Activated CD4-positive, alpha-beta T cell treated with anti-CD3 and anti-CD28 coated beads for 48 hours (primary cell): ENCODE measurements at places on chromosomes 6 and 20.

DNA sequence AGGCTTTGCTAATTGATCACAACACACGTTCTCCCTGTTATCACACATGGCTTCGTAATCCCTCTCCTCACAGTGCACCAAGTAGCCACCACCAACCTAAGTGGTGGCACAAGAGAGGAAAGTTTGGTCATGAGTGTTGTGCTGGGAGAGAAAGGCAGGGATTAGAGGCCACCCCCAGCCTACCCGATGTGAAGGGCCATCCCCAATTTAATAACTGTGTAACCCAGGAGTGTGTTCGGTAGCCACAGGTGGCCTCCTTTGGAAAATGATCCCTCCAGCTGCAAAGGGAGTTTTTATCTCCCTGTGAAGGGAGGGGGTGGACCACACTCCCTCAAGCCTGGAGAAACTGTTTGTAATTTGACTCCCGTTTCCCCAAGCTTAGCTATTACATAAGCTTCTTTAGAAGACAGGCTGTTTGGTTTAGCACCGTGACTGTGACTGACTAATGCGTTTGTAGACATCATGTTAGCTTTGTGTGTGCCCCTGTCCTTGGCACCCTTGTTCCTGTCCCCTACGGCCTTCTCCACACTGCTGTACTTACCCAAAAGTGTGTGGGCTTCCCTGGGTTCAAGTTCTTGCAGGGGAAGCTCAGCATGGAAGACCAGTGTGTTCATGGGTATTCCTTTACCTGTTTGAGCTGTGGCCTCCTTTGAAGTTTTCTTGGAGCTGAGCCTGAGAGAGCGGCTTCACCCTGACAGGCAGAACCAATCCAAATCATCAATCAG lies 20.6 kb downstream of the PPP1R16B start:
- no peak for DNase-seq

GRCh38 chr6:142013875-142014495 lies 118.7 kb upstream of the GJE1 start:
- DNase-seq = no peak

DNA sequence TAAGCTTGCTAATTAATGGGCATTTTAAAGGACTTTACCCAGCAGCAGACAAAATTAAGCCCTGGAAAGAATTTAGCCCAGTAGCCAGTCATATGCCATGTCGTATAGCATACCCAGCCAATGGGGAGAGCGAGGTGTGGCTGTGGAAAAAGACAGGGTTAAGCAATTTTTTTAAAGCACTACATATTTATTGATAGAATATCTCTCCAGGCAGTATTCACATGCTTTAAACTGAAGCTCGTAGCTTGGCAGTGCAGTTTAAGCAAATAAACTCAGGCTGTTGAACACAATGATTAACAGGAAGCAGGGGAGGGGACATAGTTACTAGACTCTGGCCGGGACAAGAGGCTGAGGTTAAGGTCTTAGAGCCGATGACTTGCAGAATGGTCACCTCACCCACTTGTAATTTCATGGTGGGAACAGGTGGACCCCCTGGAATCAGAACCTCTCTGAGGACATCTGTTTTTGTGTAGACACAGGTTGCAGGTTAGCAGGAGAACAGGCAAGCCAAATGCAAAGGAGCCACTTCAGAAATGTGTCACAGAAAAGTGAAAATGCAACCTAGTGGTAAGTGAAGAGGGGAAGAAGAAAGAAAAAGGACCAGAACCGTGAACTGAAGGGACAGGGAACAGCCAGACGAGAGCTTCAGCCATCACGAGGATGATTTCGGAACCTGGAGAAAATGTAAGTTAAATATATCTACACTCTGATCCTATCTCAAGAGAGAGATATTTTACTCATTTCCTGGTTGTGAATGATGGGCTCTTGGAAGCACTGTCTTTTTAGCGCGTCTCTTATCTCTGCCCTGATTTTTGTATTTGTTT lies 7.2 kb downstream of the GCNT2 start:
- peak; percentile 26 for DNase-seq

DNA sequence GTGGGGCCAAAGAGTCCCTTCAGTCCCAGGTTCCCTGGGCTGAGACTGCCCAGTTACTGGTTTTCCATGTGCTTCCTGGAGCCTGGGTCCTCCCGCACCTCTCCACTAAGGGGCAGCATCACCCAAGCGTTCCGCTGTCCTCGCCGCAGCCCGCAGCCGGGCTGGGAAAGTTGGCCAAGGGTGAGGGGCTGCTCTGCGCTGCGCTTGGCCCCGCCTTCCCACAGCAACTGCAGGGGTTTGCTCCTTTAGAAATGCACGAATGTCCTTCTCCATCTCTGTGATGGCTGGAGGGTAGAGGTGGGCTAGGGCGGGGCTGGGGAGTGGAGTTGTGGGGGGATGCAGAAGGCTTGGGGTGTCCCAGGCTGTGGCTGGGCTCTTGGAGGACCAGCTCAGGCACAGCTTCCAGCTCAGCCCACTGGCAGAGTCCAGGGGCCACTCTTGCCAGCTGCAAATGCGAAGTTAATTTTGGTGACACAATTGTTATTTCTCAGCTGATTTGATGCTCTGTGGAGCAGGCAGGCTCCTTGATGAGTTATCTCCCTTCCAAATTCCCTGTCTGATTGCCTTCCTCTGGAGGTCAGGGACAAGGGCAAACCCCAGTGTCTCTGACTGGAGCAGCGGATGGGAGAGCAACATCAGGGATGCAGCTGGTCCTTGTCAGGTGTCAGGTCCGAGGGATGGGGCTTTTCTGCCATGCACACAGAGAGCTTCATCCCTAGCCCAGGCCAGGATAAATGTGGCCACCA lies 63.2 kb downstream of the NOL4L start:
- DNase-seq = peak; percentile 78

- DNase-seq = no peak
Observed at GRCh38 chr6:5570641-5571040, 309.3 kb downstream of the FARS2 start.

DNA sequence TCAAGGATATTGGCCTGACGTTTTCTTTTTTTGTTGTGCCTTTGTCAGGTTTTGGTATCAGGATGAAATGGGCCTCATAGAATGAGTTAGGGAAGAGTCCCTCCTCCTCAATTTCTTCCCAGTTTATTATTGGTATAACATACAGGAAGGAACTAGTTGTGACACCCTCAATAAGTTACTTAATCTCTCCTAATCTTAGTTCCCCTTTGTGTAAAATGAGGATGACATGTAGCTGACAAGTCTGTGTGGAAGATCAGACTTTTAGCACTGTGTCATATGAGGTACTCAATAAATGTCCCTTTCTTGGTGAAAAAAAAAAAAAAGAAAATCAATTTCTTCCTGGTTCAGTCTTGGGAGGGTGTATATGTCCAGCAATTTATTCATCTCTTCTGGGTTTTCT lies 155.8 kb downstream of the PDE7B start:
- DNase-seq = no peak

DNA sequence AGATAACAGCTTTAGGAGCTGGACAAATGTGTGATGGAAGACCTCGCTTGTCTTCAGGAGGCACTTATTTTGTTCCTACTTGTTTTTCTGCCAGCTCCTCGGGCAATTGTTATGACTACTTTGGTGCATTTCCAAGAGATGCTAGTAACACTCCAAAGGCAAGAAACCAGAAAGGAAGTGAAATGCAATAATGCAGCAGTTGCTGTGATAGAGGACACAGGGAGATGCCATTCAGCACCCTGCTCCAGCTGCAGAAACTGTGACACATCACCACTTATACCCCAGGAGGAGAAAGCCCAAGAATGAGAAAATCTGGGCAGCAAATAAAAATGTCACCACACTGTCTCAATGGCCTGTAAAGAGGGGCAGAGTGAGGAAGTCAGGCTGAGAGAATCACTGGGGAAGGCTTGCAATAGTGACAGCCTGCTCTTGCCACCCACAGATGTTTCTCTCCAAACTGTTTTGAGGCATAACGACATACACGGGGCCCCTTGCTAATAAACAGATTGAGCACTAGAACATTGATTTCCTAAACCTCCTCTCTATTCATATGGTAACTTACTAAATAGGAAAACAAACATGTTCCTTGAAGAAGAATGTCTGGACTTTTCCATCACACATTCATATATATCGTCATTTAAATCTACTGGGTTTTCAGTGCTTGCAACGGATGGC lies 231.0 kb upstream of the PRND start:
- DNase-seq = no peak

DNA sequence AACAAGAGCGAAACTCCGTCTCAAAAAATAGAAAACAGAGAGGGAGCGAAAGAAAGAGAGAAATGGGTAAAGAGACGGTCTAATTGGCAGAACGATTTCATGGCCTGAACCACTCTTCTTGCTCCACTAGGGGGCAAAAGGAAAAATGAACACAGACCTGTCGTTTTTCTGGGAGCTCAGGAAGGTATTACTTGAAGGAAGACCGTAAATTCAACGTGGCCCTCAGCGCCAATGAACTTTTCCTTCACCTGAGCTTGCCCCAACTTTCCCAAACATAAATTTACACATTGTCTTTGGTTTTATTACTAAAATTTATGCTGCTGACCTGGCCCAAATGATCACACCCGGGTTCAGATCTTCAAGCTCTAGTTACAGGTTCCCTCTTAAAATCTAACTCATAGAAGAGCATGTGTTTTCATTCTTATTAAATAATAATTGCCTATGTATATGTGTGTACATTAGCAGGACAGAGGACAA lies 67.3 kb downstream of the ATP9A start:
- no peak for DNase-seq

DNA sequence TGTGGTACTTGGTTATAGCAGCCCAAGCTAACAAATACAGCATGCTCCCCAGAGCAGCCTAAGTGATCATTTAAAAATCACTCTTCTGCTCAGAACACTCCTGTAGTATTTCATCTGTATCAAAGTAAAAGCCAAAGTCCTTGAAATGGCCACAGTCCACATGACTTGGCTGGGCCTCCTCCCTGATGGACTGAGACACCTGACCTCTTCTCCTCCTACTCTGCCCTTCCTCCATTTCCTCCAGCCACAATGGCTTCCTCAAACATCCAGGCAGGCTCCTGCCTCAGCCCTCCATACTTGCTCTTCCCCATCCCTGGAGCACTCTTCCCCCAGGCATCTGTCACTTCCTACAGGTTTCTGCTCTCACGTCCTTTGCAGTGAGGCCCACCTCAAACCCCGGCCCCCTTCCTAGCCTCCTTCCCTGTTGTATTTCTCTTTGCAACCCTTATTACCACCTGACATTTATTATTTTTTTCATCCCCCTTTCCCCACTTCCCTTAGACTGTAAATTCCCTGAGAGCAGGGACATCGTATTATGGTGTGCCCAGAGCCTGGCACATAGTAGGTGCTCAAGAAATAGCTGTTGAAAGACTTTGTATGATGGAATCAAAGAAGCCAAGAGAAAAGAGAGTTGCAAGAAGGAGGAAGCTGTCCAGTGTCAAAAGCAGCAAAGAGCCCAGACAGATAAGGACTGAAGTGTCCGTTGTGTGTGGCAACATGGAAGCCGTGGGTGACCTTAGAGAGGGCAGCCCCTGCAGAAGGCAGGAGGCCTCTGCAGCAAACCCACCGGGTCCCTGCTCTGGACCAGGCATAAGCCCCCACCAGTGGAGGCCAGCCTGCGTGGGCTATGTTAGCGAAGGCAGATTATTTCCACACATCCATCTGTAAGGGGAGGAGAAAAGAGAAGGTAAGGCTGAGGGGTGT lies 87.5 kb downstream of the TRERF1 start:
- no peak for DNase-seq

- DNase-seq = no peak
Observed at GRCh38 chr6:116008470-116009243, 52.0 kb downstream of the FRK start.

DNA sequence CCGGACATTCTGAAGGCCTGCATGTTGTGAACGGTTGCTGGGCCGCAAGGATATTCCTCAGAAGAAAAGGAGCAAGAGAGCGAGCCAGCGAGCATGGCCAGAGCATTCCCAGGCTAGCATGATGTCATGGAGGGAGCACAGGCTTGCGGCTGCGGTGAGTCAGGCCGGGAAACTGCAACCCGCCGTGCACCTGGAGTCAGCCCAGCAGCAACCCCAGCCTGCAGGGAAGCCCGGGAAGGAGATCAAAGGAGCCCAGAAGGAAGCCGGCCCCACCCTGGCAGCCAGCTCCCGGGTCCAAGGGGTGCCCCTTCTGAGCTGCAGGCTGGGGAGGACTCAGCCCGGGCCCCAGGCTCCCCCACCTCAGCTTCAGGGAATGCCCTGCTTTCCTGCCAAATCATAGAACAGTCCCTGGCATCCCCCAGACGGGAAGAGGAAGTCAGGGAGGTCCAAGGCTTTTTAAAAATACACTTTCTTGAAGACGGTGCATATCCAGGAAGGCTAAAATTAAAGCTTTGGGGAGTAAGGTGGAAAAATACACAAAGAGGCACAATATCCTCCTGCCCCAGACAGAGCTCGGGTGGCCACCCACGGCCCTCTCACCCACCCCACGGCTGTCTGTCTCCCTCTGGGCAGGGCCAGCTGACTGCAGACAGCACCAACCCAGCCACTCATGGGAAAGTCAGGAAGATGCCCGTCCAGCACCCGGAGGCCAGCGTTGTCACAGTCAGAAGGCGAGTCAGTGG lies 53.7 kb downstream of the BMP7 start:
- DNase-seq = no peak

GRCh38 chr20:45985573-45985972 lies 13.6 kb upstream of the ZNF335 start:
- no peak for DNase-seq

DNA sequence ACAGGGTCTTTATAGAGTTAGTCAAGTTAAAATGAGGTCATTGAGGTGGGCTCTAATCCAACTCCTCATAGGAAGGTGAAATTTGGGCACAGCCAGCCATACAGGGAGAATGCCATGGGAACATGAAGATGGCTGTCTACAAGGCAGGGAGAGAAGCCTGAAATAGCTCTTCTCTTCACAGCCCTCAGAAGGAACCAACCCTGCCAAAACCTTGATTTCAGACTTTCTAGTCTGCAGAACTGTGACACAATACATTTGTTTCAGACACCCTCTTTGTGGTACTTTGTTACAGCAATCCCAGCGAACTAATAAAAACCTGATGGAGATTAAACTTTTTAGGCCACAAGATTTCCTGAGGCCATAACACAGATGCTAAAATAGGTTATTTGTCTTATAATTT lies 43.1 kb upstream of the HECA start:
- DNase-seq = no peak

GRCh38 chr6:111759331-111759835 lies 113.9 kb downstream of the FYN start:
- DNase-seq = no peak

- no peak for DNase-seq
Observed at GRCh38 chr6:34025112-34025807, 120.6 kb downstream of the GRM4 start.

GRCh38 chr6:9646342-9647070 lies 768.4 kb downstream of the TFAP2A start:
- DNase-seq = no peak

DNA sequence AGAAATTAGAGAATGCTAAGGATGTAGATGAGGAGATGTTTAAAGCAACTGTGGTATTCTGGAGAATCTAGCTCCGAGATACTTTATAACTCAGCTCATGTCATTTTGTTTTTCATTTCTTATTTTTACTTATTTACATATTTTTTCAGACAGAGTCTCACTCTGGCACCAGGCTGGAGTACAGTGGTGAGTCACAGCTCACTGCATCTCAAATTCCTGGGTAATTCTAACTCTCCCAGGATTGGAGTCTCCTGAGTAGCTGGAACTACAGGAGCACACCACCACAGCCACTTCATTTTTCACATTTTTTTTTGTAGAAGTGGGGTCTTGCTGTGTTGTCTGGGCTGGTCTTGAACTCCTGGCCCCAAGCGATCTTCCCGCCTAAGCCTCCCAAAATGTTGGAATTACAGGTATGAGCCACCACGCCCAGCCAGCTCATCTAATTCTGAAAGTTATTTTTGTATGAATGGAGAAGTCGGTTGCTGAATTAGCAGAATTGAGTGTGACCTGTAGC lies 94.3 kb upstream of the FAM8A1 start:
- no peak for DNase-seq
